Effector memory CD8-positive, alpha-beta T cell (primary cell): ENCODE measurements at places on chromosomes 2 and 18.

GRCh38 chr2:143263066-143263625 is 133.9 kb downstream of the ARHGAP15 start:
- H3K4me1 ChIP-seq: peaks cover 33% of the 10 kb centered on the region
- DNase-seq: no peak
- H3K27me3 ChIP-seq: no peaks in the 10 kb centered on the region
- H3K4me3 ChIP-seq: peak overlapping the region; percentile 22
- H3K27ac ChIP-seq: peak overlapping the region; percentile 89

GRCh38 chr2:195049372-195050031 is 607.5 kb upstream of the SLC39A10 start:
- H3K36me3 ChIP-seq: no peaks in the 10 kb centered on the region
- H3K4me3 ChIP-seq: no peak overlapping the region
- H3K27ac ChIP-seq: no peak overlapping the region
- no peak for DNase-seq
- no peaks in the 10 kb centered on the region for H3K27me3 ChIP-seq

GRCh38 chr2:73036766-73037165 is 34.7 kb downstream of the SFXN5 start:
- no peaks in the 10 kb centered on the region for H3K36me3 ChIP-seq
- no peak overlapping the region for H3K4me3 ChIP-seq
- H3K4me1 ChIP-seq: no peaks in the 10 kb centered on the region

GRCh38 chr2:32960238-32960637 is 13.5 kb downstream of the LTBP1 start:
- H3K36me3 ChIP-seq: no peaks in the 10 kb centered on the region
- H3K27ac ChIP-seq: no peak overlapping the region
- H3K27me3 ChIP-seq: peaks cover 13% of the 10 kb centered on the region

DNA sequence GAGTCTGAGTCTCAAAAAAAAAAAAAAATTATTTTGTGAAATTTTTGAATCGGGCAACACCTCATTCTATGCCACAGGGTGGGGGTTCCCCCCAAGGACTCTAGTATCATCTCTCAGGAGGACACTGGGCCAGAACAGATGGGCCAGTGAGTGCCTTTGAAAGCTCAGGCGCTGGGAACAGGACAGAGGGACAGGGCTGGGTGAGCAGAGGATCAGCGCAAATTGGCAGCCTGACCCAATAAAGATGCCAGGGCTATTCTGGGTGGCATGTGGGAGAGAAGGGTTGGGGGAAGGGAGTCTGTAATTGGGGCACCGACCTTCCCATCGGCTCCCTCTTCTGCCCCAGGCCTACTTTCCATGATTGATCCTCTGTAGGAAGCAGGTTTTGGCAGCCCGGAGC is 44.0 kb downstream of the KIF3C start:
- no peaks in the 10 kb centered on the region for H3K4me1 ChIP-seq
- H3K27ac ChIP-seq: no peak overlapping the region
- H3K4me3 ChIP-seq: no peak overlapping the region
- no peak for DNase-seq
- peaks cover 2% of the 10 kb centered on the region for H3K36me3 ChIP-seq

DNA sequence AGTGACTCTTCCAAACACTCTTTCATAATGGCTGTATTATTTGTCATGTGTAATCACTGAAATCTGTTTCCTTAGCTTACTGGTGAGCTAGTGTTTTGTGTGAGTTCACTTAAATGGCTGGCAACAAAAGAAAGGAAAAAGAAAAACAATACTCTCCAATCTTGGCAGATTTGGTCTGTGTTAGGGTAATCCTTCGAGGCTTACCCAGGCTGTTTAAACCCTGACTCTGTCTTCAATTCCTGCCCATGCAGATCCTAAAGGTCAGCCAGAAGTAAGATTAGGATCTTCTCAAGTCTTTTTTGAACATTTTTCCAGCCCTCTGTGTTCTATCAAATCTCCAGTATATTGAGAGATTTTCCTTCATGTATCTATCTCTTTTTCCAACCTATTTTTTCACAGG is 85.3 kb downstream of the CCDC178 start:
- no peaks in the 10 kb centered on the region for H3K36me3 ChIP-seq
- no peaks in the 10 kb centered on the region for H3K4me1 ChIP-seq
- H3K27ac ChIP-seq: no peak overlapping the region
- H3K27me3 ChIP-seq: no peaks in the 10 kb centered on the region
- DNase-seq: no peak

DNA sequence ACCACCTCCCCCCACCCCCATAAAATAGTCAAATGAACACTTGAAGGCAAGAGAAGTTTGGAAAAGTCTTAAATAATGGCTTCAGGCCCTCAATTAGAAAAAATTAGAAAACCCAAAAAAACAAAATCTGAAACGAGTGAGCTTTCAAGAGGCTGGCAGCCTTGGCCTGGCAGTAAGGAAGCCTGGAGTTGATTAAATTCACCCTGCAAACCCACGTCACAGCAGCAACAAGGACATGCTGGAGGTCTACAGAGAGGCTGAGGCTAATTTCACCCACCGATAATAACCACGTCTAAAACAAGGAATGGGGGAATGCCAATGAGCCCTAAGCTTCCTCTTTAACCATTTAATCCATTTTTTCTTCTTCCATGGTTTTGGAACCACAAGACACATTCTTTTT is 122.7 kb upstream of the SMAD7 start:
- DNase-seq: no peak
- H3K4me1 ChIP-seq: no peaks in the 10 kb centered on the region
- H3K4me3 ChIP-seq: no peak overlapping the region
- H3K27me3 ChIP-seq: no peaks in the 10 kb centered on the region
- H3K27ac ChIP-seq: no peak overlapping the region

DNA sequence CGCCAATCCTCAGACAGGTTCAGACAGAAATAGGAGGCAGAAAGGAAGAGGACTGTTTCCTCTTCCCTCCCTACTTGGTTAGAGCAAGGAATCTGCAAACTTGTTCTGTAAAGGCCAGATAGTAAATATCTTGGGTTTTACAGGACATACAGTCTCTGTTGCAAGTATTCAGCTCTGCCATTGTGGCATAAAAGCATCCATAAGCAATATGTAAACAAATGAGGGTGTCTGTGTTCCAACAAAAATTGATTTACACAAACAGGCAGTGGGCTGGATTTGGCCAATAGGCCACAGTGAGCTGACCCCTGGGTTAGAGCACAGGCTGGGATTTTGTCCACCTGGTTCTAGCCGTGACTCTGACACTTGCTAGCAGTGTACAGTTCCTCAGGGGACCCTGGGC is 89.4 kb downstream of the NRP2 start:
- H3K27me3 ChIP-seq: peaks cover 24% of the 10 kb centered on the region
- no peaks in the 10 kb centered on the region for H3K36me3 ChIP-seq
- H3K27ac ChIP-seq: no peak overlapping the region
- H3K4me3 ChIP-seq: no peak overlapping the region
- H3K4me1 ChIP-seq: peaks cover 2% of the 10 kb centered on the region

- no peaks in the 10 kb centered on the region for H3K36me3 ChIP-seq
- no peaks in the 10 kb centered on the region for H3K4me1 ChIP-seq
- no peaks in the 10 kb centered on the region for H3K27me3 ChIP-seq
- DNase-seq: no peak
Observed at GRCh38 chr2:199370150-199370780, 87.5 kb downstream of the SATB2 start.

GRCh38 chr18:2139691-2140090 is 431.6 kb downstream of the METTL4 start:
- no peak overlapping the region for H3K27ac ChIP-seq
- H3K27me3 ChIP-seq: peaks cover 7% of the 10 kb centered on the region
- H3K4me3 ChIP-seq: no peak overlapping the region
- DNase-seq: no peak
- H3K36me3 ChIP-seq: no peaks in the 10 kb centered on the region
- H3K4me1 ChIP-seq: no peaks in the 10 kb centered on the region

DNA sequence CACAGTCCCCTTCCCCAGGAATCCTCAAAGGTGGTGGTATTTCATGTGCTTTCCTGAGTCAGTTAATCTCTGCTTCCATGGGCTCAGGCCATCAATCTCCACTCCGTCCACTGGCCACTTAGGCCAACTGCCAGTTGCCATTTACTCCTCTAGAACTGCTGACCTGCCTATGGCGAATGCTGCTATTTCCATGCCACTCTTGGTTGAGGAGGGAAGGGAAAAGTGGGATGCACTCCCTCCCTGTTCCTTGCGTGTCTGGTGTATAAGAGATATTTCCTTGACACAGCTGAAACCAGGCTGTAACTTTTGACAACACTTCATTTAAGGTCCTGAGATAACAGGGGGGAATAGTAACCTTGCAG is 261.5 kb downstream of the MREG start:
- H3K4me3 ChIP-seq: no peak overlapping the region
- H3K27ac ChIP-seq: no peak overlapping the region
- peaks cover 26% of the 10 kb centered on the region for H3K27me3 ChIP-seq
- DNase-seq: no peak

- DNase-seq: no peak
- peaks cover 16% of the 10 kb centered on the region for H3K27me3 ChIP-seq
- no peak overlapping the region for H3K4me3 ChIP-seq
- H3K4me1 ChIP-seq: no peaks in the 10 kb centered on the region
- no peak overlapping the region for H3K27ac ChIP-seq
- H3K36me3 ChIP-seq: no peaks in the 10 kb centered on the region
Observed at GRCh38 chr2:207219676-207220501, 54.1 kb upstream of the KLF7 start.

GRCh38 chr2:100856732-100857131 is 36.8 kb downstream of the NPAS2 start:
- no peaks in the 10 kb centered on the region for H3K4me1 ChIP-seq
- no peak overlapping the region for H3K4me3 ChIP-seq
- no peak for DNase-seq
- peaks cover 38% of the 10 kb centered on the region for H3K27me3 ChIP-seq
- H3K27ac ChIP-seq: no peak overlapping the region
- H3K36me3 ChIP-seq: no peaks in the 10 kb centered on the region

DNA sequence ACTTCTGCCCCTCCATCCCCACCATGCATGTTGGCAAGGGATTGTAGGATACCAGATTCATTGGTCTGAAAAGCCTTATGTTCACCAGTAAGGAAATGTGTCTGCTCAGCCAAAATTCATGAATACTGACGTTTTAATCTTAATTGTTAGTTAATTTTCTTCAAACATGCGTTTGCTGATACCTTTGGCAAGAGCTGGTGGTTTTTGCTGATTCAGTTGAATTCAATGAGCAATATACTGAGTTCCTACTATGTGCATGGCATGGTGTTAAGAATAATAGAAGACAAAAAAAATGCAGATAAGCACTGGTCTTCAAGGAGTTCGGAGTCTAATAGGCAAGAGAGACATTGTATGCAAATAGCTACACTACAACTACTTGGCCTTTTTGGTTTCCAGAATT is 811.6 kb downstream of the BCL11A start:
- H3K4me1 ChIP-seq: no peaks in the 10 kb centered on the region
- no peak overlapping the region for H3K4me3 ChIP-seq
- H3K27ac ChIP-seq: no peak overlapping the region
- no peak for DNase-seq
- H3K27me3 ChIP-seq: no peaks in the 10 kb centered on the region
